ENCODE measurements at places on chromosomes 13 and 19. TPM values are rescaled to one million over a fixed set of nuclear protein-coding genes. Genes with fewer than 3 reads are reported as not detected.

- no peaks in the 10 kb centered on the region for H3K4me1 ChIP-seq
- no peak overlapping the region for H3K27ac ChIP-seq
These were observed 10.1 kb downstream of the ANO8 start for GRCh38 chr19:17324357-17325114.

GRCh38 chr13:60448907-60449510, 52.0 kb downstream of the TDRD3 start:
- no peak overlapping the region for H3K27ac ChIP-seq
- H3K36me3 ChIP-seq, result no peaks in the 10 kb centered on the region
- no peaks in the 10 kb centered on the region for H3K27me3 ChIP-seq
- H3K4me1 ChIP-seq, result no peaks in the 10 kb centered on the region
- no peak for DNase-seq

GRCh38 chr13:44313674-44314073, 60.0 kb upstream of the SERP2 start:
- peaks cover 6% of the 10 kb centered on the region for H3K4me1 ChIP-seq
- H3K27me3 ChIP-seq, result peaks cover 34% of the 10 kb centered on the region
- DNase-seq, result no peak
- H3K4me3 ChIP-seq, result no peak overlapping the region
- H3K36me3 ChIP-seq, result no peaks in the 10 kb centered on the region

DNA sequence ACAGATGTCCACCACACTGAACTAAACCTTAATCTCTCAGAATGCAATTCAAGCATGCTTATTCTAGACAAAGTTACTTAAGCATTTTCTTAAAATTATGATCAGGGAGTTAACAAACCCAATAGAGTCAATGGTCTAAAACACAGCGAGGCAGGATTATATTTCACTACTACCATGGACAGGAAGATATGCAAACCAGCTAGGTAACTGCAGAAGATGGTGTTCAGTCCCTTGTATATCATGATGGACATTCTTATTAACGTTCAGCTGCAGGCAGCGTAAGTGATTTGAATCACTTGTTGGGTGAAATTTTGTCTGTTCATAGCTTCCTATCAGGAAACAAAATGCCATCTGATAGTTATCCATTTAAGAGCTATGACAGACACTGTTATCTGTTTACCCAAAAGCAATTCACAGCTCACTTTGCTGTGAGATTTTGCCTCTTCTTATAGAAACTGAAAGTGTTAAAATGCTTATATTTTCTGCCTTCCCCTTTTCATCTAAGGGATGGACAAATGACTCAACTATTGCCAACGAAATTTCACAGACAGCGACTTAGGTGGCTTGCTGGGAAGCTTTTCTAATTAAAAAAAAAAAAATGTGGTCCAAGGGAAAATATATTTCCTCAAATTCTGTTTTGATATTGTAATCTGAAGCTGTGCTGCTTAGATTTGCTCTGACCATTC, 591.9 kb downstream of the DACH1 start:
- no peak overlapping the region for H3K4me3 ChIP-seq
- H3K4me1 ChIP-seq, result no peaks in the 10 kb centered on the region
- no peak overlapping the region for H3K27ac ChIP-seq
- no peak for DNase-seq
- no peaks in the 10 kb centered on the region for H3K27me3 ChIP-seq
- H3K36me3 ChIP-seq, result no peaks in the 10 kb centered on the region

DNA sequence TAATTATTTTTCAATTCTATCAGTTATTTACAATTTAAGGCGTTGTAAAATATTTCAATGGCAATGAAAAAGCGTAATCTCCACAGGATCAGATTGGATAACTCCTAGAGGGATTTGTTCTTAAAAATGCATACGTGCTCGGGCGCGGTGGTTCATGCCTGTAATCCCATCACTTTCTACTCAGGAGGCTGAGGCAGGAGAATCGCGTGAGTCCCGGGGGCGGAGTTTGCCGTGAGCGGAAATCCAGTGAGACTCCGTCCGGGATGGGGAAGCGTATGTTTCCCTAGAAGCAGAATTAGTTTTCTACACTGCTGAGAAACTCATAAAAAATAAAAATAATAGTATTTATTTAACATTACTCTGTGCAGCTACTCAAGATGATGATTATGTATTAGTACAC, 917.8 kb upstream of the PCDH20 start:
- no peak overlapping the region for H3K4me3 ChIP-seq
- no peaks in the 10 kb centered on the region for H3K36me3 ChIP-seq
- H3K27ac ChIP-seq, result no peak overlapping the region
- H3K27me3 ChIP-seq, result no peaks in the 10 kb centered on the region

GRCh38 chr19:56110515-56111448, 10.3 kb downstream of the ZNF787 start:
- DNase-seq, result no peak
- H3K27me3 ChIP-seq, result no peaks in the 10 kb centered on the region
- no peak overlapping the region for H3K27ac ChIP-seq
- H3K4me3 ChIP-seq, result no peak overlapping the region
- H3K36me3 ChIP-seq, result peaks cover 13% of the 10 kb centered on the region
- peaks cover 35% of the 10 kb centered on the region for H3K4me1 ChIP-seq

GRCh38 chr13:45402641-45403040, 15.5 kb downstream of the SLC25A30 start:
- H3K4me1 ChIP-seq, result peaks cover 25% of the 10 kb centered on the region
- no peak overlapping the region for H3K4me3 ChIP-seq
- DNase-seq, result no peak
- peaks cover 61% of the 10 kb centered on the region for H3K36me3 ChIP-seq

DNA sequence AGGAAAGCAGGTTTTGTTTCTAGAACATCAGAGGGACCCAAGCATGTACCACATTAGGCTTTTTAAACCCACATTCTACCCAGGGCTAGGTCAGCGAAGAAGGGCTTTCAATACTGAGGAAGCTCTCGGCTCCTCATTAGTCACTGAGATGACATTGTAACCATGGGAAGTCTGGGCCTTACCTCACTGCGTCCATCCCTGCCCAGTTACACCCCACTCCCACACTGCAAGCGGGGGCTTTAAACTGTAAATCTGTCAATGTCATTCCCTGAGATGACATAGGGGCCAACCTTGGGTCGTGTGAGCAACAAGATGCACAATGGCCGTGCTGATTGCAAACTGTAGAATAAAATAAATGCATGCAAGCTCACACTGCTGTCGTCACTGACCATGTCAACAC, 21.7 kb upstream of the TFDP1 start:
- H3K36me3 ChIP-seq, result no peaks in the 10 kb centered on the region
- H3K4me3 ChIP-seq, result no peak overlapping the region
- no peak for DNase-seq
- H3K27me3 ChIP-seq, result no peaks in the 10 kb centered on the region
- H3K27ac ChIP-seq, result no peak overlapping the region

- H3K4me3 ChIP-seq, result no peak overlapping the region
- no peak overlapping the region for H3K27ac ChIP-seq
- no peaks in the 10 kb centered on the region for H3K36me3 ChIP-seq
These were observed 43.7 kb upstream of the ADGRE5 start for GRCh38 chr19:14337510-14337909.

The ZNF616 gene
- 6.6 TPM for total RNA-seq

The C1QTNF9B gene
- total RNA-seq, result not detected

The MEGF8 gene
- total RNA-seq, result 9.7 TPM

The ATP4A gene
- total RNA-seq, result not detected

The NDUFA11 gene
- total RNA-seq, result 230 TPM
